ENCODE measurements at places on chromosomes 5 and 9.

- DNase-seq: no peak
Observed at GRCh38 chr5:174759091-174759490, 34.7 kb downstream of the MSX2 start.

DNA sequence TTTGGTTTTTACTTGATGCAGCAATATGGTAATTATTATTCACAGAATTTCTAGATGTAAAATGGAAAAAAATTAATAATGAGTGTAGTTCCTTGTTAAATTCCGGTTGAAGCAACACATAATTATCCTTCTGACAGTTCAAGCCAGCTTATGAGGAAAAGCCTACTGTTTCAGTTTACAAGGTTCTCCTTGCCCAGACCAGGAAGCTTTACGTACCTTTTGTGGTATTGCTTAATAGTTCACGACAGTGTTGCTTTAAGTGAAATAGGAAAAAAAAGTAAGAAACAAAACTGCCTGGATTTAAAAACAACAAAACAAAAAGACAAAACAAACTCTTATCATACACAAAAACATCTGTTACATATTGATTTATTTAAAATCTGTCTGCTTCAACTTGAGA is 547.3 kb upstream of the C9orf72 start:
- no peak for DNase-seq

DNA sequence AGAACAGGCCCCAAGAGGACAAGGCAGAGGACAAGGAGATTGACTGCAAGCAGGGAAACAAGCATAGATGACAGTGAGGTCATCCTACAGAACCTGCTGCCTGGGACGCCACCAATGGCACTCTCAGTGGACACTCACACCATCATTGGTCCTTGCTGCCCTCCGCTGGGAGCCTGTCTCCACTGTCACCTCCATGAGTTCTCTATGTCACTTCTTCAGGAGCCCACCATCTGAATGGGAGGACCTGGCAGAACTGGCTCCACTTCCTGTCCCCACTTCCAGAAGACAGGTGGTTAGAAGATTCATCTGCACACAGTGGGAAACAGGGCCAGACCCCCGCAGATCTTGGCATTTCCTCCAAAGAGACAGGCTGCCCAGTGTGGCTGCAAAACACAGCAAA is 188.9 kb downstream of the HSD17B3 start:
- no peak for DNase-seq

DNA sequence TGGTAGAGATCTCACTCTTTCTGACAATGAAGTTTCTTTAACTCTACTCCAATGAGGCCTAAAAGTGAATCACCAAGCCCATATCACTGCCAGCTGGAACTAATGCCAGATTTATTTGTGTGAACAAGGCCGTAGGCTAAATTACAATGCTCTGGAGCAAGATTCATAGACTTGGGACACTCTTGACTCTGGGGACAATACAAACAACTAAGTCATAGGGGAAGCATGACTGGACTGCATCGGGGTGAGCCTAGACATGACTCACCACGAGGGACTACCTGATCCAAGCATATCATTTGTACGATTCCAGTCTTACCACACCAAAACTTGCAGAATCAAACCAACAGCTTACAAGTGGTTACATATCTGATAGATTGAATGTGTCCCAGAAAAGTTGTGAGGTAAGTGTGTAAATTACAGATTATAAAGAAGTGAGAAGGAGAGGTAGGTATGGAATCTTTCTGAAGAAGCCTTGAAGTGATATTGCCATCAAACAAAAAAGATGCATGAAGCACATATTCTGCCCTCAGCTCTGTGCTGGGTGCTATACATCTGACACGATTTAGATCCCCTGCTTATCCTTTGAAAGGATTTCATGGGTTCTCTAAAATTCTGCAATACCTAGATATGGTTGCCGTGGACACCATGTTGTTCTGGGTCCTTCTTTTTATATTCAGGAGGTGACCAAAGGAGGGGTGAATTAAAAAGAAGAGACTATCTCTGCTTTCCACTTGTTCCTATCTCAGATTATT is 199.3 kb upstream of the PDE4D start:
- DNase-seq: no peak

DNA sequence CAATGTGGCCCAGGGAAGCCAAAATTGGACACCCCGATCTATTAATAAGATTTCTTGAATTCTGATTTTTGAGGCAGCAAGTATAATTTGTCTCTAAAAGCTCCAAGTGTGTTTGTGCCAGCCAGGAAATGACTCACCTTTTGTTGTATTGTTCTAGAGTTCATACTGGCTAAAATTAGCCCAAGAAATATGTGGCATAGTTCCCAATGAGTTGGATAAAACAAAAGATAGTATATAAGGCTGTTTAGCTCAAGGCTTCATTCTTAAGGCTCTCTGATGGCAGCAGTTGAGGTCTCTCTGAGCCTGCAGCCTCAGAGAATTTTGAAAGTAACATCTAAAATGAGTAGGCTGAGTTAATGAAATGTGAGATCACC is 21.6 kb downstream of the HMGXB3 start:
- peak; percentile 78 for DNase-seq

DNA sequence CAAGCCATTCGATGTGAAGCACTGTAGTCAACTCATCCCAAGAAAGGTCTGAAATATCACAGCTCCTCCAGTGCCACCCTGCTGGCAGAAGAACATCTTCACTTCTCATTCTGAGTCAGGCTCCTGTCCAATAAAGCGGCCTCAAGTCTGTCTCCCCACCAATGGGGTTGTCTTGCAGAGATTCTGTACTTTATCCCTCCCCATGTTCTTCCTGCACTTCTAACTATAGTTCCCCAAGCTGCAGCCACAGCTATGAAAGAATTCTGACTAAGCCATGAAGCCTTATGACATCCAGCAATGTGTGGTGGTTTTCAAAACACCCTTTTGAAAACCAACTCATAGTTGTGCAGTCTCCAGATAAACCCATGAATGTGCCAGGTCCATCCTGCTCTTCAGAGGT is 6.8 kb downstream of the MACROH2A1 start:
- DNase-seq: no peak

- no peak for DNase-seq
Observed at GRCh38 chr9:89601856-89602562, 2.8 kb upstream of the GADD45G start.

- no peak for DNase-seq
Observed at GRCh38 chr9:115956371-115956770, 197.2 kb upstream of the PAPPA start.

DNA sequence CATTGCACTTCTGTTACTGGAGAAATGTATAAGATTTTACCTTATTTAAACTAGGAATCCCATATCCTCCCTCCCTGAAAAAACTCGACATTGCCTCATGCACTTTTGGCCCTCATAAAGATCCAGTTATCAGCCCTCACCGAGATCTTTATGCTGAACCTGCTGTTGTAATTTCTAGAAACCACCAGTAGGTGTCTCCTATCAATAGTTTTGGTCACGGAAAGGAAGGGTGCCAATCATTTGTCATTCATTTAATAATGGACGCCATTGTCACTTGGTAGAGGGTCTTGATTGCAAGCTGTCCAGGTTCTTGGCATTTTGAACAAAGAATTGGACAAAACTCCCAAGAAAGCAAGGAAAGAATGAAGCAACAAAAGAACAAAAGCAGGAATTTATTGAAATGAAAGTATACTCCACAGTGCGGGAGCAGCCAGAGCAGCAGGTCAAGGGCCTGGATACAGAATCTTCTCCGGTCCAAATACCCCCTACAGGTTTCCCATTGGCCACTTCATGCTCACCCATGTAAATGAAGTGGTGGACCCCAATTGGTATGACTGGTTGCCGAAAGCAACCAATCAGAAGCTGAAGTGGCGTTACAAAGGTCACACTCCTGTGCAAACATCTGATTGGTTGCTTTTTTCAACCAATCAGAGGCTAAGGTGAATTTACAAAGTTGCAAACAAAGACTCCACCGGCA is 524.3 kb downstream of the PSAT1 start:
- no peak for DNase-seq

- DNase-seq: no peak
Observed at GRCh38 chr9:116286297-116286696, 132.7 kb downstream of the PAPPA start.

DNA sequence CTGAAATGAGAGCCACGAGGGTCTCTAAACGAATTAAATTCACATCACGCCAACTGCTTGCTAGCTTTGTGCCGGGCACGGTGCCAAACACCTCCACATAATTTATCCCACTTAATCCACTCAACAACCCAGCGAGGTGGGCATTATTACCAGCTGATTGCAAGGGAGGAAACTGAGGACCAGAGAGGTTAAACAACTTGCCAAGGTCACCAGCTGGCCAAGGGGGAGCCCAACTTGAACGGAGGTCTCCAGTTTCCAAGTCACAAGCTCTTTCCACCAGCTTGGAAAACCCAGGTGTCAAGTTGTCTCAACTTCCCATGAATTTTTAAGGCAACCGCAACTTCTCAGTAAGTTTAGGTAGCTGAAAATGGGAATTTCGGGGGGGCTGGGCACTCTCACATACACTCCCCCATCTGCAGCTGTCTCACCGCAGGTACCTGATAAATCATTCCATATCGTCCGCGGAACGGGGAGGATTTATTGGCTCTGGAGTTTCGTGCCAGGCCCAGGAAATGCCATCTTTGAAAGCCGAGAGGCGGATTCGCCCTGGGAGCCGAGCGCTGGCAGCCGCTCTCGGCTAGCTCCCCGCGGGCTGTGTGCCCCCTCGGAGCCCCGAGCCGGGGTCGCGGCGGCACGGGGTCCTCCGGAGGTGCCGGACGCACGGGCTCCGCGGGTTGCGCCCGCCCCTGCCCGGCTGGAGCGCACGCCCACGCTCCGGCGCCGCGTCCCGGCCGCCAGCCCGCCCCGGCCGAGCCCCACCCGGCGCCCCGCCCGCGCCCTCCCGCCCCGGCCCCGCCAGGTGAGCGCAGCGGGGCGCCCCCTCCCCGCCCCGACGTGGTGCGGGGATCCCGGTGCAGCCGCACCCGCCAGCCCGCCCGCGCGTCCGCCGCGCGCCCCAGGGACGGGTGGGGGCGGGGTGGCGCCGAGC is 617 bp downstream of the PTPN3 start:
- no peak for DNase-seq

- no peak for DNase-seq
Observed at GRCh38 chr9:92887880-92888338, 10.1 kb upstream of the ZNF484 start.

GRCh38 chr9:69834056-69834455 is 13.4 kb downstream of the CFAP95 start:
- no peak for DNase-seq

DNA sequence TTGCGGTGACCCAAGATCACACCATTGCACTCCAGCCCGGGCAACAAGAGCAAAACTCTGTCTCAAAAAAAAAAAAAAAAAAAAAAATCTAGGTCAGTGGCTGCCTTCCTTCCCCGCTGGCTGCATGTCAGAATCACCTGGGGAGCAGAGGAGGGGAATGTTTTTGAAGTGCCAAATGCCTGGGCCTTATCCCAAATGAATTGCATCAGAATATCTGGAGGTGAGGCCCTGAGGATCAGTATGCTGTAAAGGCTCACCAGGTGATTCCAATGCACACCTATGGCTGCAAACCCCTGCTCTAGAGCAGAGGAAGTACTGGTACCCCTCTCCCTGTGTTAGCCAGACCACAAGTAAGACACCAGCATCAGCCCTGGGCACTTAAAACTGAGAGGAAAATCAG is 44.7 kb upstream of the GABRP start:
- no peak for DNase-seq

- no peak for DNase-seq
Observed at GRCh38 chr5:58187432-58188261, 272.2 kb downstream of the PLK2 start.

- no peak for DNase-seq
Observed at GRCh38 chr5:134106991-134107701, 7.3 kb upstream of the TCF7 start.

- DNase-seq: no peak
Observed at GRCh38 chr5:56522169-56522568, 289.0 kb upstream of the ANKRD55 start.

GRCh38 chr9:129326061-129327005 is 148.3 kb upstream of the IER5L start:
- no peak for DNase-seq

- DNase-seq: no peak
Observed at GRCh38 chr9:109733690-109734089, 46.3 kb upstream of the PALM2AKAP2 start.

GRCh38 chr9:88922091-88922490 is 69.2 kb upstream of the S1PR3 start:
- no peak for DNase-seq

DNA sequence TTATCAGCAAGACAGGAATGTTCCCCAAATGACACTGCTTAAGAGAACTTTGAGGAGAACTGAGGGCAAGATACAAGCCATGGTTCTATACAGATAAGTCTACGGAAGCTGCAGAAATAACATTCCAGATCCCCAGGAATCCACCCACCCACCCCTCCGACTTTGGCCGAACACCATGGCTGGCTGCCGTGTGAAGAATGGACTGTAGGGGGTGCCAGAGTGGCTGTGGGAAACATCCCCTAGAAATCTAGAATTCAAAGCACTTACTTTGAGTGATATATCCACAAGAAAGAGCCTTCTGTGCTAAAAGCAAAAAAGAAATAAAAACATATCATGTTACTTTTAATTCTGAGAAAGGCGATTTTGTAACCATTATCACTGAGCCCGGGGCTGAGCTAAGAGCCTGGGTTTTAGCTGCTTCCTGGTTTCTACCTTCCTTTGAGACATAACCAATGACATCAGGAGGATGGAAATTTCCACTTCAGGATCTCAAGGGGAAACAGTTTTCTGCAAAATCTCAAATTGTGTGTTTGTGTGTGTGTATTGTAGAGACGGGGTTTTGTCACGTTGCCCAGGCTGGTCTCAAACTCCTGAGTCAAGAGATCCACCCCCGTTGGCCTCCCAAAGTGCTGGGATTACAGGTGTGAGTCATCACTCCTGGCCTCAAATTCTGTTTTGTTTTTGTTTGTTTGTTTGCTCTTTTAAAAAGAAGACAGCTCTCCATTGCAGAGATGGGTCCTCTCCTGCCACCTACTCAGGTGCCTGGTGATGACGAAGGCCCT is 36.4 kb downstream of the GGTA1 start:
- DNase-seq: no peak

Measured in Panc1 (cell line).